ENCODE measurements at places on chromosomes 7 and 10.
A peak's percentile ranks its signal among the peaks of the same experiment; 100 is the strongest.

- DNase-seq, result no peak
Measured at GRCh38 chr10:36469585-36469984, 655.8 kb upstream of the ANKRD30A start.

DNA sequence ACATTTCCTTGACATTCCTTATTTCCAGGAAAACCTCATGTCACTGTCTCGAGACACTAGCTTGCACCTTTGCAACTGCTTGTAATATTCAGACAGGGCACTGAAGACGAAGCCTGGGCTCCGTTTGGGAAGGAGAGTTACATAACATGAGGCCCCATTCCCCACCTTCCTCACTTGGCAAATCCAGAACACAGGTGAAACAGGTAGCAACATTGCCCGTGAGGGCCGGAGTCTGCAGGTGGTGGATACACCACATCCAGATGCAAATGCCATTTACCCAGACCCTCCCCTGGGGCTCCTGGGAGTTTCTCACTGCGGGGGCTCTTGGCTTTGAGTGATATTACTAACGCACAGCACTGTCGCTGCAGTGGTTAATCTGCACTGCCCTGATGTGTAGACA lies 491.0 kb downstream of the PTPRN2 start:
- no peak for DNase-seq

DNA sequence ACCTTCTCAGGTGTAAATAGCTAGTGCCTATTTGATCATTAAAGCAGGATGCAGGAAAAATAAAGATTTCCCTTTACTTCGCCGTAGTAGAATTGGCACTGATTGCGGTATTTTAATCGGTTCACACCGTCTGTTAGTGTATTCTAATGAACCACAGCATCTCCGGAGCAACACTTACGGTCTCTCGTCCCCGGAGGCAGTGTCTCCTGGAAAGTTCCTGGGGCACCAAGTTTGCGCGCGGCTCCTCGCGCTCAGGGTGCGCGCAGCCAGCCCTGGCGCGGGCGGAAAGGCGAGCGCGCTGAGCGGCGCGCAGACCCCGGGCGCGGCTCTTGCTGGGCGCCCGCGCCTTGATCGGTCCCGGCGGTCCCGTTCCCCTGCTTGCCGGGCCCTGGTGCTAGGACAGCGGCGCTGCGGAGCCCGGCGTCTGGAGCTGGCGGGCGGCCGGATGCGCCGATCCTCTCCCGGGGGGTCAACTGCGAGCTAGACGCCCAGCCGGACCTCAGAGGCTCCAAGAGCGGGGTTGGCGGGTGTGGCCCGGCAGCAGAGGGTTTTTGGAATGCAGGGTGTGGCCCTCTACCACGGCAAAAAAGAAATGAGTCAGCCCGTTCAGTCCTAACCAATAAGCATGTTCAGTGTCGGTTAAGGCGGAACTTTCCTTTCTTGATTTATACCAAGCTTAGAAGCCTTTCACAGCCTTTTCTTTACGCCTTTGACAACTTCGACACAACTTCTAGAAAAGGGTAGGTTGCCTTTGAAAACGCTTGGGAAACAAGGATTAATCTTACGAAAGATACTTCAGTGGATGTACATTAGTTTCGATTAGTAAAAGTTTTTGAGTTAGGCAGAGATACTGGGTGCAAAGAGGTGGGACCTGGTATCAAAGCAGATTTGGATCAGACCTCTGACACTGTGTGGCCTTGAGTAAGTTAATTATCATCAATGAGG lies 166.8 kb upstream of the ASAH2 start:
- DNase-seq, result peak; percentile 38

GRCh38 chr7:42746214-42746613 lies 165.7 kb downstream of the C7orf25 start:
- DNase-seq, result no peak

- no peak for DNase-seq
Measured at GRCh38 chr7:152051968-152052367, 26.5 kb downstream of the GALNT11 start.

- DNase-seq, result no peak
Measured at GRCh38 chr7:15199482-15199881, 296.9 kb upstream of the DGKB start.

DNA sequence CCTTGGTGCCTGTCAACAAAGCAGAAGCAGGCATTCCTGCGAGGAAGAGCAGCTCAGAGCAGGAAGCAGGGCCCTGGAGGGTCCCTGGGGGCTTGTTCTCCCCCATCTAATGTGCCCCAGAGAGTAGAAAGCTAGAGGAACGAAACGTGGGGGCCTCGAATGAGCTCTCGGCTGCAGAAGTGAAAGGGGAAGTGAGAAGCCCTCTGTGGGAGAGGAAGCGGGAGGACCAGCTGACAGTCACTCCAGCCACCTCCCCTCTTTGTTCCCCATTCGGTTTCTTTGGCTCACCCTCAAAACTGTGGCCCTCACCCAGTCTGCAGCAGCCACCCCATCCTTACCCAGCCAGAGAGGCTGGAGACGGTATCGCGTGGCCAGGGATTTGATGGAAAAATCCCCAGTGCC lies 25.0 kb downstream of the C10orf105 start:
- no peak for DNase-seq

- no peak for DNase-seq
Measured at GRCh38 chr7:131964203-131964602, 407.8 kb upstream of the PODXL start.

DNA sequence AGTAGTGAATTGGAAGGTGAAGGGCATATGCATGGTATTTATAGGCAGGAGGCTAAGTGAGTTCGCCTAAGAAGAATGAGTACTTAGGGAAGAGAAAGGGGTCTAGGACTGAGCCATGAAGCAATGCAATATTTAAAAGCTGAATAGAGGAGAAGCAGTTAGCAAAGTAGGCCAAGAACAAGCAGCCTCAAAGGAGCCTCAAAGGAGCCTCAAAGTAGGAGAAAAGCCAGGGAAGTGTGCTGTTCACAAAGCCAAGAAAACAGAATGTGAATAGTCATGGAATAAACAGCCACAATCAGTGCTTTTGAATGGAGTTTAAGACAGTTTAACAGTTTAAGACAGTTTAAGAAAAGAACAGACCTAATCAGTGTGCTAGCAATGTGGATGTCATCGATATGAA lies 762.0 kb downstream of the SORCS1 start:
- DNase-seq, result no peak

GRCh38 chr10:60974463-60975149 lies 30.6 kb upstream of the RHOBTB1 start:
- DNase-seq, result no peak

GRCh38 chr10:10489805-10490571 lies 527.7 kb upstream of the CELF2 start:
- DNase-seq, result no peak

DNA sequence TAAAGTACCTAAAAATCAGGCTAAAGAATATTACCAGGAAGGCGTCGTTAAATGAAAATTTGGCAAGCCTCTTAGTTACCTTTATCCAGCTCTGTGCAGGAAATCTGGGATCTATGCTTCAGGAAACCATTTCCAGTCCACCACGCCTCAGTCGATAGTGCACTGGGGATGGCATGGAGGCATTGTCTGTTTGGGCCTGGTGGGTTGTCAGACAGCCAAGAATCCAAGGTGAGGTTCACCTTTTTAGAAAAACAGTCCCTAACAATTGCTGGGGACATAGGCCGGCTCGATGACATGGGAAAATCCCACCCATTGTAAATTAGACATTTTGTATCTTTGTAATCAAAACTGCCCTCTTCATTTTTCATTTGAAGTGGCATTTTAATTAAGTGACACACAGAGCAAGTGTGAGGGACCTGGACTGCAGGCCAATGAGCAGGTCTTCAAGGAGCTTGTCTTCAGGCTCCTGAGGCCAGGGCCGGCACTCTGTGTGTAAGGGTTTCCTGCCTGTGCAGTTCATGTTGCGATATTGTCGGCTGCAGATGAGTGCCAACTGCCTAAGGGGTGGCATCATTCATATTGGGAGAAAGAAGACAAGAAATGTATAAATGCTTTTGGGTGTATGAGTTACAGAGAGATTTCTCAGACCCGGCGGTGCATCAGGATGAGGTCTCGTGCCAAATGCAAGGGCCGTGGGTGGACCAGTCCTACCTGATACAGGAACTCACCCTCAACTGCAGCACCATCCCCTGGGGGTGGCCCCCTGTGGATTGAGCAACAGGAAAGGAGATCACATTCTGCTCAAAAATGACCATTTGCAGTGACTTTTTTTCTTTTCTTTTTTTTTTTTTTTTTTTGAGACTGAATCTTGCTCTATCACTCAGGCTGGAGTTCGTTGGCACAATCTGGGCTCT lies 80.8 kb downstream of the PTPRE start:
- no peak for DNase-seq

DNA sequence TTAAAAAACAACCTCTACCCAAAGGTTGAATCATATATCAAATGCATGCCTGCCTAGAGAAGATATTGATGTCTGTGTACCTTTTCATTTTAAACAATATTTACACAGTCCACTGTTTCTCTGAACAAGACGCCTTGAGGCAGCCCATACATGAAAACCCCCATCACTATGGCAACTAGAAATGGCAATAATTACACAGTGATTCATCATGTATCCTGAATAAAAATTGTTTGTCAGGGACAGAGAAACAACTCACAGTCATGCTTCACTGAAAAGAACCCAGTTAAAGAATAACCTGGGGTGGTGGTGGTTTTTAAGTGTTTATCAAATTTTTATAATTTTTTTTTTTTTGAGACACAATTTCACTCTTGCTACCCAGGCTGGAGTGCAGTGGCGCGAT lies 19.7 kb downstream of the DNAJC12 start:
- DNase-seq, result no peak

DNA sequence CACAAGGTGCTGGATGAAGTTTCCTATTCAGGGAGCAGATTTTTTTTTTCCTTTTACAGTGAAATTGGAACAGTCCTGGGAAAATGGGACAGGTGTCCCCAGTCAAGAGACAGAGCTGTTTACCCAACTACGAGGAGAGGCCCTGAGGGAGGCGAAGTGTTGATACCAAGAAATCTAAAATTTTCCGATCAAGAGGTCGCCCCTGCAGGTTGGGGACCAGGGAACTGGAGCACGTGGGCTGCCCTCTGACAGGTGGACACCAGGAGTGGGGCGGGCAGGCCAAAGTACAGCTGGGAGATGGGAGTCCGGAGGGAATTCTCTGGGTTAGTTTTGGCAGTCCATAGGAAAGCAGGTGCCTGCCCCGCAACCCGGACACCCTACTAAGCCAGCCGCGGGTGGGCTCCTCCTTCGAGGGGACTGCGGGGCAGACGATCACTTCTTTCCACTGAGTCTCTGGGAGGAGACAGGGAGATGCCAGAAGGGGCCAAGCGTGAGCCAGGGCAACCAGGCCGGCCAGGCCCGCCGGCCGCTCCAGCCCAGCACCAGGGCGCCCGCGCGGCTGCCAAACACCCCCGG lies 965 bp upstream of the CAMK1D start:
- no peak for DNase-seq

GRCh38 chr7:132666774-132667172 lies 90.5 kb upstream of the PLXNA4 start:
- no peak for DNase-seq

DNA sequence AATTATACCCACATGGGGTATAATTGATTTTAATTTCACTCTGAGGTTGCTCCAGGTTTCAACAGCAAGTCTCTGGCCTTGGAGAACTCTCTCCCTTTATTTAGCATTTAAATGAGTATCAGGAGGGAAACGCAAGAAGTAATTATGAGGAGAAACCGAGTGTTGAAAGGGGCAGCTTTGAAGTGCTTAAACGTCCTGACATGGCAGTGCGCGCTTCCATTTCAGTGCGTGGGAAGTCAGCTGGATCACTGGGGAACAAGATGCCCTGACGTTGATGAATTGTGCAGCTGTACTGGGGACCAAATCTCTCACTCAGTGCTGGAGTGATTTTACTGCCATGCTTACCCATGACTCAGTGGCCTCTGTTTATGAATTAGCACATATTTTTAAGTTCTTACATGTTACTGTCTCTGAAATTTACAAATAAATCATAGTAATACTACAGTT lies 106.0 kb upstream of the PRR15 start:
- DNase-seq, result no peak

DNA sequence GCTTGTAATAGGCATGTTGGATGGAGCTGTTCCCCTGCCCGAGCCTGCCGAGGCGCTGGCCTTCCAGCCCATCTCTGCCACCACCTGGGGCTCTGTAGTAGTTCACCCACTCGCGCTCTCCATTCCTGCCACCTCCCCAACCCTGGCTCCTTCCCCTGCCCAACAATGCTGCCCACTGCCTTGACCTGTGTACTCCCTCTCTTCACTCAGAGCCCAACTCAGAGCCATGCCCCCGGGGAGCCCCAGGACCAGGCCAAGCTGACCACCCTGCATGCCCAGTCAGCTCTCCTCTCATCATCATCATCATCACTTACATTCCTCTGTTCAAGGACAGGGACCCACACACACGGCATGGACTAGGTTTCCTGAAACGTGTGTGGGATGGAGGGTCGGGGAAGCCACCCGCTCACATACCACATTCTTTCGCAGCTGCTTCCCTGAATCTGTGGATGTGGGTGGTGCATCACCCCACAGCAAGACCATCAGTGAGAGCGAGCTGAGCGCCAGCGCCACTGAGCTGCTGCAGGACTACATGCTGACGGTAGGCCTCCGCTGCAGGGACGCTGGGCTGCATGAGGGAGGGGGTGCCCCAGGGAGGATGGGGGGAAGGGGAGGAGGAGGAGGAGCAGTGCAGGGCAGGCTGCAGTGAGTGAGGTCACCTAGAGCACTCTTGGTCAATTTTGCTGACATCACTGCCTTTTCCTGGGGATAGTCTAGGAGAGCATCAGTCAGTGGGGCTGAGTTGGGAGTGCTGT lies 15.6 kb downstream of the NACAD start:
- no peak for DNase-seq

- DNase-seq, result no peak
Measured at GRCh38 chr7:116239020-116239419, 28.7 kb downstream of the TES start.

DNA sequence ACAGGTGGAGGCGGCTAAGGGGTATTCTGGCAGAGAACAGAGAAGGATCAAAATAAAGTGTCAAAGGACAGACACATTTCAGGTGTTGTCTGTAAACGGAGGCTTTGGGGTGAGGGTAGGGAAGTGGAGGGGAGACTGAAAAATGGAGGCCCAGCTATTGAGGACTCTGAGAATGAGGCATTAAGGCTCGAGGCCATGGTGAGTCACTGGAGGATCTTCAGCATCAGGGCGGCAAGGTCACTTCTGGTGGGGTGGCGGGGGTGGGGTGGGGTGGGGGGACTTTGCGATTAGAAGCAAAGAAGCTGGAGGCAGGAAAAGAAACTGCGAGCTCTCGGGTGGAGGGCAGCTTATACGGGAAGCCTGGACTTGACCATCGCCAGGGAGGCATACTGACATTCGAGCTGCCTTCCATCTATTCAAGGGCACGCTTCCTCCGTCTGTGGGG lies 58.4 kb upstream of the PCGF5 start:
- DNase-seq, result no peak

DNA sequence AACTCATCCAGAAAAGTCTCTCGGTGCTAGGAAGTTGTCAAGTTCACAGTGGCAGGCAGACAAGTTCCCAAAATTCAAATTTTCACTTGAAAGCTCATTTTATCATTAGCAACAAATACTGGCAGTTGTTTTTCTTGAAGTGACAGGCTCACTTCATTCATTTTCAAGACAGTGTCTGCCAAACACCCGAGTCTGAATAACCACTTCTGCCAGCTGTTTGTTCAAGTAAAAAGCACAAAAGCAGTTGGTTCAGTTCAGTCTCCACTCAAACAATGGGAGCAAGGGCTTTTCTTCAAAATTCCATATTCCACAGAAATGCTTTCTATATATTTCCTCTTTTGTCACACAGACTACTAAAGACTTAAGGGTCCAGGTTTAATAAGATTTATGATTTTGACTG lies 47.7 kb upstream of the ATP6V0A4 start:
- DNase-seq, result no peak
